ENCODE measurements at places on chromosomes 16 and 17. TPM values are rescaled to one million over a fixed set of nuclear protein-coding genes. Genes with fewer than 3 reads are reported as not detected.

DNA sequence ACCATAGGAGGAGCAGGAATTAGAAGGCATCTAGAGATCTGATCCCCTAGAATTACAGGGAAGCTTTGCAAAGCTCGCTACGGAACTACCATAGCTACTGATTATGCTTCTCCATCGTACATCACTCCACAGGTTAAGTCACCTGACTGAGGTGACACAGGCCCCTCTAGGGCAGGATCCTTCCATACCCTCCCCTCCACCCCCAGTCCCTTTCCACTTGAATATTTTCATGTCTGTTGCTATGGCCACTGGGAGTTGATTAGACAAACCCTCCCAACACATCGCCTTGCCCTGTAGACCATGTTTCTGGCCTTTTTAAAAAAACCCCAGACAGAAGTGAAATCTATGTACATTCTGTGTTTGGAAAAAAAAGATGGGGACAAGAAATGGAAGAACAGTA lies 287.1 kb downstream of the SOX9 start:
- no peak for DNase-seq

The TLCD2 gene
- 1.2 TPM for total RNA-seq

The ITGAX gene
- 0.03 TPM for total RNA-seq

DNA sequence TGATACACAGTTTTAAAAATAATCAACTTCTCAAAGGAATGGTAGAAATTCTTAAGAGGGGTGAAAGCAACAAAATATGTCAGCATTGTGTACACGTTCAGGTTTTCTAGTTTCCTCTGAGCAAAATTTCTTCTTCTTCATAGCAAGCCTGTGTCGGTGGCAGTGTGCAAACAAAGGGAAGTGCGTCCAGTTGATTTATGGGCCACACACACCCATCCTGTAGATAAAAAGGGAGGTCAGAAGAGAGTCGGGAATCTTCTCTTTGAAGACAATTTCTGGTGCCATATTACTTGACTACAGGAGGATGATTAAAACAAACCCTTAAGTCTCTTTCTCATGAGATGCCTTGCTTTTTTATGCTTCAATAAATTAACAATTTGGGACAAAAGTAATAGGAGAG lies 484.1 kb upstream of the SALL1 start:
- no peak for DNase-seq

DNA sequence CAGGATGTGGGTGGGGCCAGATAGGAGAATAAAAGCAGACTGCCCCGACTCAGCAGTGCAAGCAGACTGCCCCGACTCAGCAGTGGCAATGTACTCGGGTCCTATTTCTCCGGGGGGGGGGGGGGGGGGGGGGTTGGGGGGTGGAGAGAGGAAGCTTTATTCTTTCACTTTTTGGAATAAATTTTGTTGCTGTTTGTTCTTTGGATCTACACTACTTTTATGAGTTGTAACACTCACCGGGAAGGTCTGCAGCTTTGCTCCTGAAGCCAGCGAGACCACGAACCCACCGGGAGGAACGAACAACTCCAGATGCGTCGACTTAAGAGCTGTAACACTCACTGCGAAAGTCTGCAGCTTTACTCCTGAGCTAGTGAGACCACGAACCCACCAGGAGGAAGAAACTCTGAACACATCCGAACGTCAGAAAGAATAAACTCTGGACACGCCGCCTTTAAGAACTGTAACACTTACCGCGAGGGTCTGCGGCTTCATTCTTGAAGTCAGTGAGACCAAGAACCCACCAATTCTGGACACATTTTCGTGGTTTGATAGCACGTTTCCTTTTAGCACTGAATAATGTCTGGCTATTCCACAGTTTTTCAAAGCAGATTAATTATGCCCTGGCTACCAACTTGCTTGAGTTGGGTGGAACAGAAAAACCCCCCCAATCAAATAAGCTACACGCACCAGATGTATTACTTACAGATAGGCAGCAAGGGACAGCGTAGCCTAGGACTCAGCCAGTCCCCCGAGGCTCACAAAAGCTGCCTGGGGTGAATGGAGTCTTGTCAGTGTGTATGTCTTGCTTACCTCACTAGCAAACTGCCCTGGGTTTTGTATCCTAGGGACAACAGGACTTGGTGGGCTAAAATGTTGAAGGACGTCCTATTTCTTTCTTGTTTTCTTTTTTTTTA lies 11.9 kb downstream of the FZD2 start:
- no peak for DNase-seq

GRCh38 chr17:81735264-81736102 lies 23.4 kb downstream of the SLC25A10 start:
- DNase-seq: no peak

GRCh38 chr16:74984529-74985296 lies at the start of gene WDR59:
Gene WDR59 (minus strand): TSS chr16:74985123. CDS start chr16:74985017, 106 bp downstream.
- DNase-seq: peak; percentile 100

DNA sequence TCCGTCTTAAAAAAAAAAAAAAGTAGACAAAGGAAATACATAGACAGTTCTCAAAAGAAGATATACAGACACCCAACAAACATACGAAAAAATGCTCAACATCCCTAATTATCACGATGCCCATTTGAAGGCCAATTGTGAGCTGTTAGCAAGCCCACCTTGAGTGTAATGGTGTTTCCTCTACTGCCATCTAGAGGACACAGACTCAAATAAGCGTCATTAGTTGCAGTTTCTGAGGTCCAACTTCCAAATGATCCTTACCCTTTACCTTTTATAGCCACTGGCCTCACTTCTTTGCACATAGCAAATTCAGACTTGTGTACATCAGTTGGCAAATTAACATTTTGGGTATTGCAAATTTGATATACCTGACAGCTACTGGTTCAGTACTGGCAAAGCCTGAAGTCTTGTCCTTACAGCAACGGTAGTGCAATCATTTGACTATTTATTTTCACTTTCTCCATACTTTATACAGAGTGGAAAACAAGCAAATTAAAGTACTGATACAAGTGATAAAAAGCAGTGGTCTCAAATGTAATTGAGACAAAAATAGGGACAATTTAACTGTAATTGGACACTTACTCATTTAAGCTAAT lies 536.3 kb upstream of the EEF2KMT start:
- peak; percentile 42 for DNase-seq

The MFAP4 gene
- total RNA-seq: not detected

DNA sequence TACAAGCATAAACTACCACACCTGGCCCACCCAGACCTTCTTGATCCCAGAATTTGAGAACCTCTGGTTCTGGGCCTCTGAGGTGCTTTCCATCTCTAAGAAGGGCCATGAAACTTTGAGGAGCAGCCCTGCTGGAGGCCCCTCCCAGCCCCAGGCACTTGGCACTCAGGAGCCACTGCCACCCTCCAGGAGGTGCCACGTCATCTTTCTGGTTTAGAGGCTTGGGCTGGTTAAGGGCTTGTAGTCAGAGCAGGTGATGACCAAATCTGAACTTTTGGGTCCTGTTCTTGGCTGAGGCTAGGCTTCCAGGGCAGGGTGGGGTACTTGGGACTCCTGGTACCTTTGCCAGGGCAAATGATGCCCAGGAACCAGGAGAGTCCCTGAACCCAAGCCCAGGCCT lies 13.8 kb upstream of the DLX4 start:
- no peak for DNase-seq

DNA sequence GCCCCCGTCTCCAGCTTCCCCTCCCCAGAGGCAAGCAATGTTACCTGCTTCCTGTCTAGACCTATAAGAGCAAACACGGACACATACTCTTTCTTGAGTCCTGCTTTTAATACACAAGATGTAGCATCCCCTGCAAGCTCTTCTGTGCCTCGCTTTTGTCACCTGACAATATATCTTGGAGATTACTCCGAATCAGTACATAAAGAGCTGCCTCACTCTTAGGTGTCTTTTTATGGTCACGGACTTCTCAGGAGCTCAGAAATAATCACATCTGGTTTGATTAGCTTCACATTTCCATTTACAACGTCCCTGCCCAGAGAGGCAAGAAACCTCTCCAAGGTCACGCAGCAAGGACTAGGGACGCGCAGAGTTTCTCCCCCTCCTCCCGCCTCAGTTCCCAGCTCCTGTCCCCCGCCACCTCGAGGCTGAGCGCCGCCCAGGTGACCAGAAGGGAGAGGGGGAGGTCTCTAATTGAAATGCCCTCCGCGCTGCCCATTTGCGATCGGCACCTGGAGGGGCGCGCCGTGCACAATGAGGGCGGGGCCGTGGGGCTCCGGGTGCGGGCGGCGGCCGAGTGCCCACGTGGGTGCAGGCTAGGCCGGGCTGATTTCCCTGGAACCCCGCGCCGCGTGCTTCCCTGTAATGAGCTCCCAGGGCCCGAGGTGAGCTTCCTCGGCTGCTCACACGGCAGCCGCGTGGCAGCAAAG lies 13.8 kb upstream of the SEZ6 start:
- peak; percentile 55 for DNase-seq

The UMOD gene
- total RNA-seq: not detected

- DNase-seq: no peak
Observed at GRCh38 chr16:52577130-52577706, 30.3 kb upstream of the TOX3 start.

The POLG2 gene
- total RNA-seq: 7.3 TPM

DNA sequence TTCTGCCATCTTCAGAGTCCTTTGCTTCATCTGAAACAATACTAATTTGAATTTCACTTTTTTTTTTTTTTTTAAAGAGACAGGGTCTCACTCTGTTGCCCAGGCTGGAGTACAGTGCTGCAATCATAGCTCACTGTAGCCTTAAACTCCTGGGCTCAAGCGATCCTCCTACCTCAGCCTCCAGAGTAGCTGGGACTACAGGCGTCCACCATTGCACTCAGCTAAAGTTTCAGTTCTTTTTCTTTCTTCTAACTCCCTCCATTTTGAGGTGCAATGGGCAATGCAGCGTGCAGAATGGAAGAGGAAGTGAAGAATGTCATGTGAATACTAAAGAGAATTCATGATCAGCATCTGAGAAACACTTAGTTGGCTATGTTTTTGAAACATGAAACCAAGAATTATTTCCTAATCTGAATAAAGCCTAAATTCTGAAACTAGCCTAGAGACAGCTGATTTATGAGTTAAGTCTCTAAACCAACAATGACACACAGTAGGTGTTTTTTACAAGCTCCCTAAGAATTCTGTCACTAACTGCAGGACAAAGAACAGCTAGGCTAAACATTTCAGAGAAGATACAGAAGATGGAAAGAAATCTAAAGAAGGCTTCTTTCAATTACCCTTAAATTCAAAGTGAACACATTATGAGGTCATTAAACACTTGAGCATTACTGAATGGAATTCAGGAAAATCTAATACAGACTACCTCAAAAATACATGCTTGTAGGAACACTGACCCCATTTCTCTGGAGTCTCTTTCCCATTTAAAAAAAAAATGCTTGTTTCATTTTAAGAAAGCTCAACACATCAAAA lies 21.0 kb downstream of the SNN start:
- DNase-seq: peak; percentile 16

The TK2 gene
- 10.3 TPM for total RNA-seq

- peak; percentile 45 for DNase-seq
Observed at GRCh38 chr17:77814091-77814772, 144.3 kb upstream of the TNRC6C start.

GRCh38 chr16:81505011-81505661 lies 60.5 kb downstream of the CMIP start:
- no peak for DNase-seq

The VMO1 gene
- total RNA-seq: not detected

- DNase-seq: no peak
Observed at GRCh38 chr17:50047488-50048126, 8.3 kb upstream of the ITGA3 start.

- DNase-seq: no peak
Observed at GRCh38 chr17:48444516-48445247, 14.7 kb upstream of the SKAP1 start.

The CCL4 gene
- not detected for total RNA-seq

- no peak for DNase-seq
Observed at GRCh38 chr17:9408381-9408780, 167.2 kb downstream of the STX8 start.

The SEZ6L2 gene
- 43.5 TPM for total RNA-seq

The PAGR1 gene
- total RNA-seq: 78.4 TPM

The ASPHD1 gene
- 28.5 TPM for total RNA-seq

DNA sequence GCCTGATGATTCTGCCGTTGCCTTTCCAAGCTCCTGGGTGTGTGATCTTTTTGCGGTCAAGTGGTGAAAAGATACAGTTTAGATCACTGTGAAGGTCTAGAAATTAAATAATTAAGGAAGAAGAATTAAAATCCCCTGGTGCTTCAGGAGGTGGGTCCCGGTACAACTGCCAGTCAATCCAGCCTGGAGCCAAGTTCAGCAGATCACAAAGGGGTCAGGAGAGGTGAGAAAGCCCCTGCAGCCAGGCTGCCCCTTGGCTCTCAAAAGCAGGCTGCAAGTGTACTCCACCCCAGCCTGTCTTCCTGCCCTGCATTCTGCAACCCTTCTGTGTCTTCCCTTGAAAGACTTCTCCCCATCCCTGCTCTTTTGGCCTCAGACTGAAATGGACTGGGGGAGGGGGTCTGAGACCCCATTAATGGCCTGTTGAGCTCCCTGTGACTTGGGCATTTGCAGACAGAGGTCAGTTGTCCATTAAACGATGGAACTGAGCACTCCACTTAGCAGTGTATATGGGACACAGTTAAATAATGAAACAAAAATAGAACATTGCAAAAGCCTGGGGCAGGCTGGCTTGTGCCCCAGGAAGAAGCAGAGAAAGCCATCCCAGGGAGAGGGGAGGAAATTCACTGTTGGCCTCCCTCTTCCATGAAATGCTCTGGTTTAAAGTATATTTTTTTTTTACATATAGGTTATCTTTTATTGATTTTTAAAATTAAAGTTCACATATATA lies 15.1 kb downstream of the CACNG5 start:
- DNase-seq: no peak

The PABPN1L gene
- not detected for total RNA-seq

DNA sequence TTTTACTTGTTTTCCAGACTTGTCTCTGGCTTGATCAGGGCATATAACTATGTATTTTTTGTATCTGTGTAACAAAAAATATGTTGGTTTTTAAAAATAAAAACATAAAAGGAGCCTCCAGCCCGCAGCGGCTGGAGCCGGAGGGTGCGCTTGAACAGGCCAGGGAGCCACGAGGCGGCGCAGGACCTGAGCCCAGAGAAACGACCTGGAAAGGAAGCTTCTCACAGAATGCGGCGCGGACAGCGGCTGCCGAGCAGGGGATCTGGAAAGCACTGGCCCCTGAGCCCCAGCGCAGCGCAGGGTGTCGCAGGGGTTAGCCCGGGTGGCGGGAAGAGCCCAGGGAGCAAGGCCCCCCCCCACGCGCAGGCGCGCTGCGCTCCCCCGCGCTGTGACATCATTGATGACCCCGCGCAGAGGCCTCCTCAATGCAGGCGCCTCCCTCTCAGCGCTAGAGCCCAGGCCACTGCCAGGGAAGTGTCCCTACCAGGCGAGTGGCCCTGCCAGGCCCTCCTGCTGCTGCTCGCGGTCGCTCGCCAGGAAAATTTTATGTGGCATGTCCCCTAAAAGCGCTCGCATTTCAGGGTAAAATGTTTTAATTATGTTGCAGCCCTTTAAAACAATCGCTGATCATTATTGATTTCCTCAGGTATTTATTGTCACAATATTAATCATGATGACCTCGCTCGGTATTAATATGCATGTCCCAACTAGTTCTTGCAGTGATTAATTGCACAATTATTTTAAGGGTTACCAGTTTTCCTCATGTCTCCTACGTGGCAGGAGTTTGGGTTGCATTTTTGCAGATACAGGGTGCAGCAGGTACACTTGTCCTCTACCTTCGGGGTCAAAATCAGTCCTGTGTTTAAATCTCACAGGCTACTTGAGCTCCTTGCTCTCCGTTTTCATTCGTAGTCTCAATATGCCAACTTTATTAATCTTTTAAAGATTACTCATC lies 134.2 kb downstream of the USP22 start:
- DNase-seq: peak; percentile 91

- DNase-seq: no peak
Observed at GRCh38 chr16:55933038-55933437, 57.9 kb upstream of the CES5A start.

The CES5A gene
- not detected for total RNA-seq

The NPIPA3 gene
- total RNA-seq: 0.37 TPM

Data from G401 (cell line).